Stimulated activated CD4-positive, alpha-beta T cell treated with anti-CD3 and anti-CD28 coated beads, Interleukin-15, amount 100 ng/mL, for 1 hour (primary cell): ENCODE measurements at places on chromosomes 4 and X.

GRCh38 chr4:1214101-1215095 lies 34.5 kb downstream of the CTBP1 start:
- no peak for DNase-seq

- no peak for DNase-seq
Measured at GRCh38 chr4:73713650-73714049, 26.7 kb upstream of the CXCL8 start.

GRCh38 chr4:76384052-76384451 lies 36.9 kb downstream of the CCDC158 start:
- no peak for DNase-seq

- no peak for DNase-seq
Measured at GRCh38 chrX:119753001-119753400, 5.4 kb upstream of the SOWAHD start.

DNA sequence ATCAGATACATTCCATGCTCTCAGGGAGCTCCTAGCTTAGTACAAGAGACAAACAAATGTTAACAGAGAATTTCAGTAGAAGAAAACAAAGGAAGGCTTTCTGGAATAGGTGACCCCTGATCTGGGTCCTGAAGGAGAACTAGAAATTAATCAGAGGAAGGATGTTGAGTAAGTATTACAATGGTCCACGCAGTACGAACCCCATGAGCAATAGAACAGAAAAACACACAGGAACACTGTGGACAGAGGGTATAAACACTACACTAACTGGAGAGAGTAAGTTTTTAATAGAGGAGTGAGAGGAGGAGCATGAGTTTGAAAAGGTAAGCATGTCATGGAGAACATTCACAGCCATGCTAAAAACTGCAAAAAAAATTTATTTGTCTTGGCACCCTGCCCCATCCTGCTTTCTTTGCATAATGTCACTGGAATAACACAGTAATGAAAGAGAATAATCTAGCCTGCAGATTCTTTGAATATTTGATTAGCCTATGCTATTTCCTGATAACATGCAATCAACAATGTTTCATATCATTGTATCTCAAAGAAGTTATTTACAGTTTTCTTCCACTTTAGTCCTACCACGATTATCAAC lies 140.3 kb upstream of the ZXDB start:
- no peak for DNase-seq

DNA sequence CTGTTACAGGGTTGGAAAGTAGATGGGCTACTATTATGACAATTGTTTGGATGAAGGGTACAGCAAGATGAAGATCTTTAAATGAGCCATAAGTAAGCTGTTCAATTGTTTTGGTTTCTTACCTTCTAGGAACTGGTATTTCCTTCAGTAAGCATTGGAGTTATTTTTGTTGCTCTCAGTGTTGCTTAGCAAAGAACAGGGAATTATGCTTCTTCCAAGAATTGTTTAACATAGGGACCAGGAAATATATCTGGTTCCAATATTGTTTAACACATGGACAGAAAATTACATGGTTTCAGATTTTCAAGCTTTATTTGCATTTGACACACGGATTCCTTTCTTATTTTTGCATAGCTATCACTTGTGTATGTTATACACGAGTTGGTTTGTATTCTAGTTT lies 1999.0 kb downstream of the ARAP2 start:
- no peak for DNase-seq

DNA sequence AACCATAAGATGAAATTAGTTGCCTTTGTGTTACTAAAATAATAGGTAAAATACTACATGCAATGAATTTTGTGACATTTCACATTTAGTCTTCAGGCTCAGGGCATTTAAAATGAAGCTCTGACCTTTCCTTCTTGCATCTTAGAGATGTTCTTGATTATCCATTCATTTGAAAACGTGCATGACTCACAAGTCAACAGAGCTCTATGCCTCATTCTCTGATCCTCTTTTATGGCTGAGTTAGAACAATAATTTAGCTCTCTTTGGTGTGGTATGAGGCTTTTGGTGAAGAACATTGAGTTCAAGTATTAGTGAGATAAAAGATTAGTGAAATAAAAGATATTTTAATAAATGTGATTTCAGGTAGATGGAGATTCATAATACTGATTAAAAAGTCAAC lies 66.5 kb downstream of the TIGD2 start:
- DNase-seq = no peak

- DNase-seq = no peak
Measured at GRCh38 chr4:139602776-139603360, 46.8 kb upstream of the SETD7 start.

DNA sequence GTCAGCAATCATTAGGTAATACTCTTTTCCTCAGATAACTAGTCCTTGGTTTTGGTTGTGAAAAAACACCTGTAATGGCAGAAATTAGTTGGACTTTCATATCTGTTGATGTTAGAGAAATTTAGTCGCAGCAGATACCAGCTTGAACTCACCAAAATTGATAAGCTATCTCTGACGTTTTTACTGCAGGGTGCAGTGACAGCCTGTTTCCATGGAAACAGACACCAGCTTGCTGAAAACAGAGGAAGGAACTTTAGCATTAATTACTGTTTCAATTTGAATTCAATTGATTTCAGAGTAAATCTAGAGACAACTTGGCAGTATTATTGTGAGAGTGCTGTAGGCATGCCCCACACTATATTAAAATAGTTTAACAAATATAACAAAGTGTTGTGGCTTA lies 246.5 kb downstream of the PPP1R2C start:
- no peak for DNase-seq
